Renal cortical epithelial cell (primary cell): ENCODE measurements at places on chromosomes 4 and X. TPM values are rescaled to one million over a fixed set of nuclear protein-coding genes. Genes with fewer than 3 reads are reported as not detected.

DNA sequence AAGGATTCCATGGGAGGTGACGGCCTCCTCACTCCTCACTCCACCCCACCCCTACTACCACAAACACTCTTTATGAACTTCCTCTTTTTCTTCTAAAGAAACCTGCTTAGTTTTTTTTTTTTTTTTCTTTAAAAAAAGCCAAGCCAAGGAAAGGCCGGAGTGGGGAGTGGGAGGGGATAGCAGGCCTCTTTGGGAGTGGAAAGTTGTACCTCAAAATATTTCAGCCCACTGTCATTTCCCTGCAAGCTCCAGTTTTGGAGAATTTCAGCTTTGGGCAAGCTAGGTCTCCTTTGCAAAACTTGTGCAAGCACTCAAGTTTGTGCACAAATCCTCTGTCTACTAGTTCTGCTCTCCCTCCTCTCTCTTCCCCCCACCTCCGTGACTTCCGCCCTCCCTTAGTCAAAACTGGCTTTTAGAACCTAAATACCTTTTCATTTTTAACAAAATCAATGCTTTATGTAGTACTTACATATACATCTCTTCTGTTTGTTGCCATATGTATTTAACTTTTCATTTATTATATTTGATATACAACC is 512 bp upstream of the ANTXR2 start:
- DNase-seq: no peak

- DNase-seq: no peak
Observed at GRCh38 chrX:34859191-34859590, 83.4 kb upstream of the FAM47B start.

DNA sequence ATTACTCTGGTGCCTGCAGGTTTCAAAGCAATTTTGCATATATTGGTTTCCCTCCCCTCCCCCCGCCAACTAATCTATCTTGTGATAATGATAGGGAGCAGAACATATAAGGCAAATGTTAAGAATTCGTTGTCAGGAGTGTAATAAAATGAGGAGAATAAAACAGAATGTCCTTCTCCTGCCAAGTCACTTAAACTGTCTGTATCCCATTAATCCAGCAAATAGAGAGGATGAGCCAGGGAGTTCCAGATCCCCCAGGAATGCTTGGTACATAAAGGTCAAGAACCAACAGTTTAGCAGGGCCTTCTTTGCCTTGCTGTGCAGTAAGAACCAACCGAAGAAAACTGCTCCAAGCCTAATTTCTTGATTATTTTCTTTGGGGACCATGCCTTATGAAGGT is 141.4 kb downstream of the AMELX start:
- no peak for DNase-seq

DNA sequence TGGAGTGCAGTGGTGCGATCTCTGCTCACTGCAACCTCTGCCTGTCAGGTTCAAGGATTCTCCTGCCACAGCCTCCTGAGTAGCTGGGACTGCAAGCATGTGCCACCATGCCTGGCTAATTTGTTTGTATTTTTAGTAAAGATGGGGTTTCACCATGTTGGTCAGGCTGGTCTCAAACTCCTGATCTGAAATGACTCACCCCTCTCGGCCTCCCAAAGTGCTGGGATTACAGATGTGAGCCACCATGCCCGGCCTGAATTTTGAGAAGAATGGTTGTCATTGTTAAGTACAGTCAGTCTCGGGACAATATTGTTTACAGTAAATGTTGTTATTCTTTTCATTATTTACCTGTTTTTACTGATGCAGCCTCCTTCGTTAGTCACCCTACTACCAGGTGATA is 1226.2 kb upstream of the TENM3 start:
- peak; percentile 15 for DNase-seq

DNA sequence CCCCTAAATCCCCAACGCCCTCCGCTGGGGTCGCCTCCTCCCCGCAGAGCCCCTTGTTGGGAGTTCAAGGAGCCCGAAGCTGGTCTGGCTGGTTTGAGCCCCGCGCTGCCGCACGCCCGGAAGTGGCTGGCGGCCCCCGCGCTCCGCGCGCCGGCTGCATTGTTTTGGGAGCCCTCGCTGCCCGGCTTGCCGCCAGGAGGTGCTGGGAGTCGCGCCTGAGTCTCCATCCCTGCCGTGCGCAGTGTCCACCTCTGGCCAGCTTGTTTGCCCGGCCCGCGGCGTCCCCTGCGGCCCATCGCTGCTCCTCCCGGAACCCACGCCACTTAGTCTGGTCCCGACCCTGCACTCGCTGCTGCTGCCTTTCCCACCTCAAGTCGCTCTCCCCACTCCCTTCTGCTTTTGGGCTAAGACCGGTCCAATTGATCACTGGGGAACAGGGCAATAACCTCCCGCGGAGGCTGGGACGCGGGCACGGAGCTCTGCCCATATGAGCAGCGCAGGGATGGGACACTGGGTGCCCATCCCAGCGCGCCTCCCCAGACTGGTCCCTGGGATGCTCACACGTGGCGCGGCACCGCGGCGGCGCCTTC is 2.2 kb upstream of the SFRP2 start:
- no peak for DNase-seq

GRCh38 chr4:95850161-95850560 is 10.3 kb downstream of the PDHA2 start:
- DNase-seq: no peak

GRCh38 chrX:37472836-37473235 is 98.6 kb upstream of the LANCL3 start:
- DNase-seq: peak; percentile 63

GRCh38 chr4:182320092-182320491 is 76.9 kb downstream of the TENM3 start:
- no peak for DNase-seq

DNA sequence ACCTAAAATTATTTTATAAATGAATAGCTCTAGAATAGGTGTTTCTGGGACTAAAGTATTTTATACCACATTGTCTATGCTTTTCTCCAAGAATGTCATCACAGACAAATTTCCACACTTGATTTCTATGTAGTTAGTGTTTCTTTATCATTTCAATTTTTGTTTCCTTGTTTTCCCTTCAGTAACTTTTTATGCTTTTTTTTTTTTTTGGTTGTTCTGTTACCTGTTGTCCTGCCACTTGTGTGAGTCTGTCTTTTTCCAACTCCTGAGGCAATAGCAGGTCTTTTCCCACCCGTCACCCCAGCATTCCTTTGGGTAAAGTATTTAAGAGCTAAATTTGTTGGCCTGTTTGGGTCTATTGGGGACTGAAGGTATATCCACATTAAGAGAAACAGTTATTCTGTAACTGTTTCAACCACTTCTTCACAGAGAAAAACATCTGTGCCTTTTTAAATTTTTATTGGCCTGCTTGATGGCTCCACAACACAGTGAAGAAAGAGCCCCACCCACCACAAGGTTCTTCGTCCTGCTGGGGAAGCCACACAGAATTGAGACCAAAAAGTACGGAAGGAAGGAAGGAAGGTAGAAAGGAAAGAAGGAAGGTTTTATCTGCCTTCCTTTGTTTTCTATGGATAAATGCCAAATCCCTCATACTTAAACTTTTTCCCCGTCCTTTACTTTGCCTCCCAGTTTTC is 17.7 kb upstream of the GPC3 start:
- no peak for DNase-seq

- DNase-seq: no peak
Observed at GRCh38 chr4:19346636-19347035, 905.1 kb upstream of the SLIT2 start.

DNA sequence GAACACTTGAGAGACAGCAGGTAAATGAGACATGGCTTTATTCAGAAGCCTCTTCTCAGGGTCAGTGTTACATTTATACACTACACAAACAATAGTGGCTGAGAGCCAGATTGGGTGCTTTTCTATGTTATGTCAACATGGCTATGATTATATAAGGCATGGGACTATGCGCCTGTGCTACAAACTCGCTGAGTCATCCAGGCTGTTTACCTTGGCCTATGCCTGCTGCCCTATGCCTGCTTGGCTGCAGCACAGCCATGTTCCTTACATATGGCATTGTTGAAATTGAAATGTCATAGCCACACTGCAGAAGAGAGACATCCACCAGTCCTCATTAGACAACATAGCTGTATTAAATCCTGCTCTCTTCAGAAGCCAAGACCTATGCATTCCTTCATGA is 236.3 kb upstream of the NWD2 start:
- peak; percentile 53 for DNase-seq

DNA sequence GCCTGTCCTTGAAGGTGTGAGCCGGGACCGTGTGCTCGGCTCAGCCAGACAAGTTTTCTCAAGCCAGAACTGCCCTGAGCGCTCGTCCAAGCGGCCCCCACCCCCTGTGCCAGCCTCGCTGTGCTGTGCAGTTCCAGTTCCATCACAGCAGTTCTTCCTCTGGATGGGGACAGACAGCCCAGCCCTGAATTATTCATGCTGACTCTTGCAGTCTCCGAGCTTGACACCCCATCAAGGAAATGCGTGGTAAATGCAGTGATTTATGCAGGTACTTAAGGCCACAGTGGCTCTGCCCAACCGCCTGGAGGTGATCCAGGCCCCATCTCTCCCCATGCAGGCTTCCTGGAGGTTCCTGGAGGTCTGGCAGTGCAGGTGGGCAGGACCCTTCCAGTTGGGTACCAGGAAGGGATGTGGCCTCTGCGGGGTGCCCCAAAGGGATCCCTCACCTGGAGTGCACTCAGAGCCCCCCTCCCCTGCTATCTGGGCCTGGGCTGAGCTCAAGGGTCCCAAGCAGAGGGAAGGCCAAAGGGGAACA is 44.8 kb upstream of the HMX1 start:
- no peak for DNase-seq

GRCh38 chrX:107537815-107538214 is 88.4 kb downstream of the FRMPD3 start:
- peak; percentile 52 for DNase-seq

DNA sequence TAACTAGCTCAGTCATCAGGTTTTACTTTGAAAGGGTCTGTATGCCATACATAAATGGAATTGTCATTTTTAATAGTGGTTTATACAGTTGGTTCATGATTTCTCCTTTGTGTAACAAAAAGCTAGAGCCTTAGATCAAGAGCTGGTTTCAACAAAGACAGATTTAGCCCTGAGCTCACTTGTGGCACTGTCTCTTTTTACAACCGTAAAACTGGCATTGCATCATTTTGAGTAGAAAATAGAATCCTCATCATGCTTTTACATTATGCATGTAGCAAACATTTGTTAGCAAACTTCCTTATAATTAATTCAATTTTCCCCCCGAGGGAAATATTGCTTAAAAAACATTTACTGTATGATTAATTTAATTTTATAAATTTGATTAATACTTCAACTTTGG is 1871.5 kb downstream of the ARAP2 start:
- no peak for DNase-seq

DNA sequence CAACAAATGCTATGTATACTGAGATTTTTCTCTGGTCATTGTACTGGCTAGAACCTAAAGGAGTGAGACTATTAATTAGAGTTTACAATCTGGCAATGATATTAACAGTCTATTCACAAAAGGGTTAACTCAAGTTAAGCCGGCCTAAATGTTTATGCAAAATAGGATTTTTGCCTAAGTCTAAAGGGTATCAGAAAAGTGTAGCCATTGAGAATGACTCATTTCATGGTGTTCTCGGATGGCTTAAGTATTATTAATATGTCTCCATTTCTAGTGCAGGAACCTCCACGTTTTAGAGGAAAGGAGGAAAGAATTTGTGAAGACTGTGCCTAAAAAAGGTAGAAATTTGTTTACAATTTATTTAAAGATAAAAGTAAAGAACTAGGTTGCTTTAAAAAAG is 29.8 kb downstream of the DYNLT3 start:
- no peak for DNase-seq

- no peak for DNase-seq
Observed at GRCh38 chr4:4631150-4631549, 89.3 kb upstream of the STX18 start.

DNA sequence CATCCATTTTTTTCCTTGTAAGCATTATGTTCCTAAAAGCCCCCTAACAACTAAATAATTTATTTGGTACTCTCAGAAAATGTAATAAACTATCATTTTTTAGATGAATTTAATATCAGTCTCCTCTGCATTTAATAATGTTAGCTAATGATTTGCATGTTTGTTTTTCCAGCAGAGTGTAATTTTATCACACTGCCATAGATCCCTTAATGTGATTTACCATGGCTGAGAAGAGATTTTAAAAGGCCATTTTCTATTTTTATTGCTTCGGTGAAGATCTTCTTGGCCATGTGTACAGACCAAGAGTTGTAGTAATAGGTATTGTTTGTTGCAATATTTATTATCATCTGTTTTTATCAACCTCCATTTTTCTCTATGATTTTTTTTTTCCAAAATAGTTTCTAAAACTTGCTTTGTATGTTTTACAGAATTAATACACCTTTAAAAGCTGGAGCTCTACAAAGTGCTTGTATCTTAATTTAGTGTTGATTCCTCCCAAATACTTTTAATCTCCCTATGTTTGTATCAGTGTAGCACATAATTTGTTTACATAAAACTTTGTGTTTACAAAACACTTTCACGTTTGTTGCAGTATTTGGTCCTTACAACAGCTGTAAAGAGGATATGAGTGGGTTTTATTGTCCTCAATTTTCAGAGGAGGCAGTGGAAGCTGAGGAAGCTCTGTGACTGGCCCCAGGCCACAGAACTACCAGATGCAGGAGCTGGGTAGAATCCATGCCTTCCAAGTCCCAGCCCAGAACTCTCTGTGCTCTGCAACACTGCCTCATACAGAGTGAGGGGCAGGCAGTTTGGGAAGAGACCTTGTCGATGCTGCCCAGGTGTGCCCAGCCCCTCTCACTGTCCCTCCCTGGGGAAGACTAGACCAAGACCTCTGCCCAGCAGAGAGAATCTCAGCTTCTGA is 58.1 kb downstream of the FAM114A1 start:
- no peak for DNase-seq

DNA sequence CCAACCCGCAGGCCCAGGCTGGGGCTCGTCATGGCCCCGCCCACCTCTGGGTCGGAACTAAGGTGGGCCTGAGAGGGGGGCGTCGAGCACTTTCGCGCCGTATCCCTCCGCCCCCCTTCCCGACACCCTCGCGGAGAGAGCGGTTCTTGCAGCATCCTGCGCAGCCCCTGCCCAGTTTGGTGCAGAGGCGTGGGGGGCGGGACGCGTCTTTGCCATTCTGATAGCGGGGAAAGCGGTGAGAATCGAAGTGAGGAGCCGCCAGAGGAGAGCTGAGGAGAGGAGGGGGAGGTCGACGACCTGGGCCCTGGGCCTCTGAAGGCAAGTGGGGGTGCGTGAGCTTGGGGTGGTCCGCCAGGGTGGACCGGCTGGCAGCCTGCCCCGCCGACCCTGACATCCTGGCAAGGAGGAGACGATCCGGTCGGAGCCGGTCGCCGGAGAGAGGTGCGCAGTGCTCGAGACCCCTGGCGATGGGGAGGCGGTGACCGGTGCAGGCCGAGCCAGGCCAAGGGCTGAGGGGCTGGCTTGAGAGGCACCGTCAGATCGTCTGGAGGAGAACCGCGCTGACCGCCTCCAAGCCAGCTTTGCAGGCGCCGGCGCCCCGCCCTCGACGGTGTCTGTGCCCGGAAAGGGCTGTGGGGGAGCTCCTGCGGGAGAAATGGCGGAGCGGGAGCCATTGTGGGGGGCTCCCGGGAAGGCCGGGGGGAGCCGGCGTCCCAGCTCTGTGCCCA is 25.5 kb downstream of the GPRASP3 start:
- no peak for DNase-seq

Gene KCNE5
- 0.10 TPM in 1 of 2 replicates, not detected in the other for total RNA-seq

Gene BEND2
- not detected in 2 replicates for total RNA-seq

Gene HTR2C
- not detected in 2 replicates for total RNA-seq

Gene ADRA2C
- total RNA-seq: 0.87 and 1.8 TPM in 2 replicates

Gene ANXA10
- not detected in 2 replicates for total RNA-seq

Gene MID2
- total RNA-seq: 16.5 and 29.3 TPM in 2 replicates

Gene PPP1R3F
- total RNA-seq: 1.6 and 12.4 TPM in 2 replicates
